ENCODE measurements at places on chromosomes 5 and 9.

DNA sequence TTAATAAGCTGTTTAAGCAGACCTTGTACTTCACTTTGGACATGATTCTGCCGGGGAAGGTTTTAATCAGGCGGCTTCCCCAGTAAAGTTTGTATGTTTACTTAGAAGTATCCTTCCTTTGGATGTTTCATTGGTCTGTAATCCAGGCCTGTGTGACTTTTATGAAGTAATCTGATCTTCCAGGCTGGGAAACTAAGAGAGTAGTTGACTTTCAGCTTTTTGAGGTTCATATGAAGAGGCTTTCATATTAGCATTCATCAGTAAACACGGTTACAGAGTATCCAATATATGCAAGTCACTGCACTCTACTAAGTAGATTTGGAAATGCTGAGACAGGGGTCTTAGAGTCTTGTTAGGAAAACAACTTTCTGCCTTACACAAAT, 1.1 kb downstream of the DNAJC21 start:
- H3K36me3 ChIP-seq: peaks cover 10% of the 10 kb centered on the region
- no peaks in the 10 kb centered on the region for H3K27me3 ChIP-seq
- peaks cover 5% of the 10 kb centered on the region for H3K4me1 ChIP-seq
- DNase-seq: peak; percentile 55
- H3K4me3 ChIP-seq: no peak overlapping the region
- peak overlapping the region; percentile 89 for H3K27ac ChIP-seq

DNA sequence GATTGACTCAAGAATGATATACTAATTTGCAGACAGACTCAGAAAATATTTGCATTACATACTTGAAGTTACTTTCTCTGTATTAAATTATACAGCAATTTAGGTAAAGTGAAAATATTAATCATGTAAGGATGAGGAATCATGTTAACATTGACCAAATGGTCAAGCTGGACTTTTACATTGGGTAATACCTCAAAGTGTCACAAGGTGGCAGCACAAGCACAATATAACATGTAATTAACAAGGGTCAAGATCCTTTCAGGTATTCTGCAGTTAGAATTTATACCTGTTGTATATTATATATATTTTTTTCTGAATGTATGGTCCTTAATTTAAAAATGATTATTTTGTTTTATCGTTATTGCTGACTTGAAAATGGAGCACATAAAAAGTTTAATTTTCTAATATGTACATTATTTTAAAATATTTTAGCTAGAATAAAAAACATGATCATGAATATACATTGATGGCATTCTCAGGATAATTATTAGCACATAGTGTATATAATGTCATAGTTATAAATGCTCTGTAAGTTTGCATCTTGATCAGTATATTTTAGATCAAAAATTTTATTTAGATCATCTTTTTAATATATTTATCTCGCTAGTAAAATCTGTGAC, 8.6 kb downstream of the HAPLN1 start:
- no peaks in the 10 kb centered on the region for H3K36me3 ChIP-seq
- H3K4me3 ChIP-seq: no peak overlapping the region

DNA sequence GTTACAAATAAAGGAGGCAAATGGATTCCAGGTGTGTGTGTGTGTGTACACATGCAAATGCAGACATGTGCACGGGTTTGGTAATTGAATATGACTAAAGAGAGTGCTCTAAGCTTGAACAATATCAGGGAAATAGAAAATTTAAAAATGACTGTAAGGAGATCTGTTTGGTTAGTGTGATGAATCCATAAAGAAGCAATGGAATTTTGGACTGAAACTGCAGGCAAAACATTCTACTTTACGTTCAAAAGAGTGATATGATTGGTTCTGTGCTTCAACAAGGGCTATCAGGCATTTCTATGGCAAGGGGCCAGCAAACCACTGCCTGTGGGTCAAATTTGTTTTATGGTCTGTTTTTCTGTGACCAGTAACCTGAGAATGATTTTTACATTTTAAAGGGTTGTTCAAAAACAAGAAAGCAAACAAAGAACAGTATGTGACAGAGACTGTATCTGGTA, 332.8 kb upstream of the KLF9 start:
- no peak for DNase-seq
- no peaks in the 10 kb centered on the region for H3K4me1 ChIP-seq
- no peak overlapping the region for H3K4me3 ChIP-seq
- no peaks in the 10 kb centered on the region for H3K36me3 ChIP-seq
- no peaks in the 10 kb centered on the region for H3K27me3 ChIP-seq
- no peak overlapping the region for H3K27ac ChIP-seq

DNA sequence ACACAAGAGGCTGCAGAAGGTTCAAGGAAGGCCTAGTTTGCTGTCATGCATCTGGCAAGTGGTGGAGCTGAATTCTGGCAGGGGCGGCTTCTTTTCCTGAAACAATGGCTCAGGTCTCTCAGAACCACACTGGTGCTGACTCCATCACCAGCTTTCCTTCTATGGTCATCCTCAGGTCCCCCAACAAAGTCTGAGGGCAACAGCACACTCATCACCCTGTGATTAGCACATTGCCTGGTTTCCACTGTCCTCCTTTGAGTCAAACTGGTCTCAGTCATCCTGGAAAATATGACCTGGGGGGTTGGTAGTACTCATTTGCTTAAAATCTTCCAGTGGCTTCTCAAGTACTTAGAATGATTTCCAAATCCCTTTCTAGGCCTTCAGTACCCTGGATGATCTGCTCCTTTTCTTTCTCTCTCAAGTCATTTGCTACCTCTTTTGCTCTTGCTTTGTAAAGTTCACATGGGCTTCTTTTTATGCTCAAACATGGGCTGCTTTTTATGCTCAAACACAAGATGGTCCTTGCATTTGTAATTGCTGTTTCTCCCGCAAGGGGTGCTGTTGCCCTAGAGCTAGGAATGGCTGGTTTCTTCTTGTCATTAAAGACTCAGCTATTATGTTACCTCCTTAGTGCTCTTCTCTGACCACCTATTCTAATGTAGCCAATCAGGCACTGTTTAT, 144.9 kb downstream of the ALDH1A1 start:
- no peaks in the 10 kb centered on the region for H3K27me3 ChIP-seq
- no peaks in the 10 kb centered on the region for H3K36me3 ChIP-seq
- no peak for DNase-seq
- H3K4me1 ChIP-seq: no peaks in the 10 kb centered on the region
- no peak overlapping the region for H3K4me3 ChIP-seq
- no peak overlapping the region for H3K27ac ChIP-seq

GRCh38 chr5:73996151-73996755, 370.3 kb downstream of the ARHGEF28 start:
- peak overlapping the region; percentile 70 for H3K27ac ChIP-seq
- H3K4me3 ChIP-seq: no peak overlapping the region
- no peak for DNase-seq

GRCh38 chr9:76650692-76651091, 113.5 kb upstream of the PCA3 start:
- peak overlapping the region; percentile 71 for H3K27ac ChIP-seq
- peak overlapping the region; percentile 73 for H3K4me3 ChIP-seq
- DNase-seq: no peak
- H3K27me3 ChIP-seq: no peaks in the 10 kb centered on the region

DNA sequence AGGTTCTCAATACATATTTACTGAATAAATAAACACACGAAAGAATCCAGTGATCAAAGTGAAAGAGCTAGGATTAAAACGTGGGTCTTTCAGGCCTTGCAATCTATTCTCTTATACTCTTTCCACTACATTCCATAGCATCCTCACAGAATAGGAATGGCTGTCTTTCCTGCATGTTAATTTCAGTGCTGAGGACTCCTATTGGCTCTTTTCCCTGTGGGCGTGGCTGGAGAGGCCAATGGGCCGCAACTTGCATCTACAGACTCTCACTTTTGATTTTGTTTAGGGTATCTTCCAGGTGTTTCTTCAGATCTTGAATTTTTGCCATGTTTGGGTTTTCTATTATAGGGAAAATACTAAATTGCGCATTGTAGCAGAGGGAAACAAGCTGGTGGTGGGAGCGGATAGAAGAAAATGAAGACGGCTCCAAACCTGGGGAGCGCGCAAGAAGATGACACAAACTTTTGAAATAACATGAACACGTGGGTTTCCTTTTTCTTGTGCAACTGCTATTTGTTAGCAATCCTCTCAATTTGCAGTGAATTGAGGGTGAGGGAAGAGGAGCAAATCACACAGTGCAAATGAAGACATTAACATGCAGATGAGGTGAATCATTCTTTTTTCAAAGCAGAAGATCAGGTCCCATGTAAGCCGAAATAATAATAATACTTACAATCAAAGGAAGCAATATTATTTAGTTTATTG, 93.9 kb downstream of the GCNT1 start:
- no peak overlapping the region for H3K4me3 ChIP-seq
- DNase-seq: no peak
- H3K27me3 ChIP-seq: peaks cover 50% of the 10 kb centered on the region
- no peaks in the 10 kb centered on the region for H3K36me3 ChIP-seq
- H3K4me1 ChIP-seq: no peaks in the 10 kb centered on the region
- H3K27ac ChIP-seq: no peak overlapping the region

DNA sequence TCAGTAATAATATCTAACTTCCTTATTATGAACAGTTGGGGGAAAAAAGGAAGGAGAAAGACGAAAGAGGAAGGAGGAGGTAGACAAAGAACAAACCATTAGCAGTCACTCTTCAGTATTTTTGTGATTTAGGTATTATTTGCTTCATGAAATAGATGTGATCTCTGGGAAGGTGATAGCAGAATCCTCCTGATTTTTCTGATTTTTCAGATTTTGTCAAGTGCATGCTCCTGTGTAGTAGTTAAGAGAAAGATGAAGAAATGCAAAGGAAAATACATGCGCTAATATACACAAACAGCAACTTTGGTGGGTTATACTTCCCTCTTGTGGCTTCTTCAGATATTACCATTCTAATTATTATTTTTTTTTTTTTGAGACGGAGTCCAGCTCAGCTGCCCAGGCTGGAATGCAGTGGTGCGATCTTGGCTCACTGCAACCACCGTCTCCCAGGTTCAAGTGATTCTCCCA, 31.6 kb downstream of the LMNB1 start:
- peak; percentile 68 for DNase-seq
- H3K36me3 ChIP-seq: peaks cover 7% of the 10 kb centered on the region
- no peaks in the 10 kb centered on the region for H3K27me3 ChIP-seq
- H3K27ac ChIP-seq: no peak overlapping the region

DNA sequence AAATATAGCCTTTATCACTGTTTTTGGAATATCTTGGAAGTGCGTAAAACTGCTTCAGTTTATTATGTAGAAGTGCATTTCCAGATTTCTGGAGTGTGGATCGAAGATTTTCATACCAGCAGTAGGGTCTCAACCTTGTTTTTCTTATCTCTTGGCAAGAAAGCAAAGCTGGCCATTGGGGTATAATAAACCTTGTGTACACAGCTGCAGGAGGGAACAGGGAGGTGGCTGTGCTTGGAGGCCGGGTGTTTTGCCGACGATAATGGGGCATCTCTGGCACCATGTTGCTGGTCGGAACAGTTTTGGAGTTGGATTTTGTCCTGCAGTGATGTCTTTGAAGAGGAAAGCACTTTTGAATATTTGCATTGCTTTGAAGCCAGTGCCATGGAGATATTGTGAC, 308.8 kb upstream of the DMRT1 start:
- H3K36me3 ChIP-seq: no peaks in the 10 kb centered on the region
- peaks cover 3% of the 10 kb centered on the region for H3K4me1 ChIP-seq
- no peak overlapping the region for H3K4me3 ChIP-seq
- no peak for DNase-seq

DNA sequence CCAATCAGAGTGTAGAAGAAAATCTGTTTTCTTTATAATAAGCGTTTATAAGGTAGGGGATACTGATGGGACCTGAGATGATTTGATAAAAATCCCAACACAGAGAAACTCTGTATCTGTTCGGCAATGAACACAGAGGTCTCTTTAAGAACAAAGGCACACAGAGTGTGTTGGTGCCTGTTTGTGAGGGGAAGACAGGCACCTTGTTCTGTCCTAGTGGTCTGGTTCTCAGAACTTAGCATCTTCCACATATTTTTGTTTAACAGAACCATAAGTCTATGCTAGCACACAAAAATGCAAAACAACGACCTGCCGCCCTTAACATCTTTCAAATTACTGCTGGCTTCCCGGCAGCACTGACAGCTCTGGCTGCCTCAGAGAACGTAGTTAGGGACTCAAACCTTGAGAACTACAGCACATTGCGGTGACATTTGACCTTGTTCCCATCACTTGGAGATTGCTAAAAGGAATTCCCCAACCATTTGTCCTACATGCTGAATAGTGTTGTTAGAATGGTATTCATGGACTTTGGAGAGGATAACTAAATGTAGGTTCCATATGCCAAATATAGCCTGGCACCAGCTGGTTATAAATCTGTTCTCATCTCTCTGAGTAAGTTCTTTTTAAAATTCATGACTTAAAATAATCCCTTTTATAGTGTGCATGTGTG, 871.7 kb upstream of the TYRP1 start:
- no peak overlapping the region for H3K27ac ChIP-seq
- H3K36me3 ChIP-seq: no peaks in the 10 kb centered on the region
- H3K27me3 ChIP-seq: no peaks in the 10 kb centered on the region

DNA sequence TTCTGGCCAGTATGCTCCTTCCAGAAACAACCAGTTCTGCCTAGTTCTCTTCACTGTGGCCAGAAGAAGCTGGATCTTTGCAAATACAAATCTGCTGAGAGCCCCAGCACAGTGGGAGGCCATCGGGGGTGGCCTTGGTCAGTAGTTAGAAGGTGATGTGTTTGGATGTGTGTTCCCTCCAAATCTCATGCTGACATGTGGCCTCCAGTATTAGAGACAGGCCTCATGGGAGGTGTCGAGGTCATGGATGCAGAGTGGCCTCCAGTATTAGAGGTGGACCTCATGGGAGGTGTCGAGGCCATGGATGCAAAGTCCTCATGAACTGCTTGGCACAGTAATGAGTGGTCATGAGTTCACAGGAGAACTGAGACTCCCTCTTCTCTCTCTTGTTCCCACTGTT, 7.6 kb upstream of the IRX2 start:
- H3K27me3 ChIP-seq: peaks cover 44% of the 10 kb centered on the region
- peaks cover 8% of the 10 kb centered on the region for H3K4me1 ChIP-seq
- no peak for DNase-seq
- no peak overlapping the region for H3K27ac ChIP-seq

DNA sequence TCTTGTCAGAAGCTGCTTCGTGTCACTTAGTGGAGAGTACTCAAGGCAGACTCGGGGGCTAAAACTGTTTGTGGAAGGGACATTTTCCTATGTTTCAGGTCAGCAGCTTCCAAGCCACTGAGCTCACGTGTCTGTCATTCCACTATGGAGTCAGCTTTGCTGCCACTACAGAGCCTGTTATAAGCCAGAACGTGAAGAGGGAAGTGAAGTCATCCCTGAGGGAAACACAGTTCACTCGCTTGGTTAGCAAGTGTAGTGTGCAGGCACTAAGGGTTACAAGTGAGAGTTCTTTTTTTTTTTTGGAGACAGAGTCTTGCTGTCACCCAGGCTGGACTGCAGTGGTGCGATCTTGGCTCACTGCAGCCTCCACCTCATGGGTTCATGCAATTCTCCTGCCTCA, 24.5 kb upstream of the LTC4S start:
- H3K36me3 ChIP-seq: peaks cover 53% of the 10 kb centered on the region
- no peak for DNase-seq
- no peak overlapping the region for H3K27ac ChIP-seq
- peaks cover 24% of the 10 kb centered on the region for H3K4me1 ChIP-seq

- H3K4me1 ChIP-seq: no peaks in the 10 kb centered on the region
- H3K4me3 ChIP-seq: no peak overlapping the region
- DNase-seq: no peak
- H3K27ac ChIP-seq: no peak overlapping the region
Measured at GRCh38 chr5:99586878-99587277, 658.1 kb upstream of the CHD1 start.
